ENCODE measurements at places on chromosomes 2 and 18.

DNA sequence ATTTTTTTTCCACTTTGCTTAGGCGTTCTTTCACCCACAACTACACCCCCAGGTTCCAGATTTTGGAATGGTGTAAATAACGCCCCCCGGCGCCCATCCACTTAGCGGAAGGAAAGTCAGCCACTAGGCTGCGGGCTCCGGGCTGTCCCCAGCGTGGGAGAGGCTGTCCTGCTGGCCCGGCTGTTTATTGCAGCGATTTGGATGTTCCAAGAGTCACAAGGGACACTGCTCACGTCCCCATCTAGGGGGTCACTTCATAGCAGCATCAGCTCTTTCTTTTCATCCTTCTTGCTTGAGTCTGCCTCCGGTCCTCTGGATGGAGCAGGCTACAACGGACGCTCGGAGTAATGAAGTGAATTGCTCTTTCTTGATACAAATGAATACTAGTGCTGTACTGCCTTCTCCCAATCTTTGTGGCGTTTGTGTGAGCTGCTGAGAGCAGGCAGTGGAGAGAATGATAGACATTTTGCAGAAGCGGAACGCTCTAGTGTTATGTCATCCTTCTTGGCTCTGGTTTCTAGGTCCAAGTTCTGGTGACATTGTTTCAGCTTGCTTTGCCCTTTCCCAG is 50.7 kb upstream of the PAIP2B start:
- DNase-seq, result no peak

- no peak for DNase-seq
Measured at GRCh38 chr18:35713545-35713944, 132.0 kb downstream of the GALNT1 start.

DNA sequence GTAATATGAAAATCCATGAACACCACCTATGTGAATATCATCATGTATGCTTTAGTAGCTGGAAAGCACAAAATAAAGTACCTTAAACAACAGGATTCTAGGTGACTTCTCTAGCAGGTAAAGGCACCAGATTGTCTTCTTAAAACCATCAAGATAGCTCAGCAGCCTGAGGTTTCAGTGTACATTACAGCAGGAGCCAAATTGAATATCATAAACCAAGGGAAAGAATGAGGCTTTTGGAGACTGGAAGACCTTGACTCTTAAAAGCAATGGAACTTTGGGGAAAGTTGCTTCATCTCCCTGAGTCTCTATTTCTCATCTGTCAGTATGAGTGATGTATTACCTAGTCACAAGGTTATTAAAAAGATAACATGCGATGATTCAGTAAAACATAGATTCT is 429.7 kb upstream of the SPHKAP start:
- DNase-seq, result no peak

DNA sequence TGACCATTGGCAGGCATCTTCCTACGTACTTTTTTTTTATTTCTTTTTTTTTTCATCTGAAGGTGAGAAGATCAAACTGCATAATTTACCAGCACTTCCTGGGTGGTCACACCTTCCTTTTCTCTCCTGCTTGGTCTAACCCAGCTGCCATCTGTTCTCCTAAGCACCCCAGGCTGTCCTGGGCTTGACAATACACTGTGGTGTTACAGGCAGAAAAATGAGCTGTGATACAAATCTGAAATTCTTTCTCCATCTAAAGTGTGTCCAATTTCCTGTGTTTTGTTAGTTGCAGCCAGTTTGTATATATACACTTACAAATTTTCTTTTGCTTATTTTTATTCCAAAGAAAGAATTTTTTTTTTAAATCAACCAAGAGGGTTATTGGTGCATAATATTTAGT is 786.0 kb upstream of the ZEB2 start:
- no peak for DNase-seq

DNA sequence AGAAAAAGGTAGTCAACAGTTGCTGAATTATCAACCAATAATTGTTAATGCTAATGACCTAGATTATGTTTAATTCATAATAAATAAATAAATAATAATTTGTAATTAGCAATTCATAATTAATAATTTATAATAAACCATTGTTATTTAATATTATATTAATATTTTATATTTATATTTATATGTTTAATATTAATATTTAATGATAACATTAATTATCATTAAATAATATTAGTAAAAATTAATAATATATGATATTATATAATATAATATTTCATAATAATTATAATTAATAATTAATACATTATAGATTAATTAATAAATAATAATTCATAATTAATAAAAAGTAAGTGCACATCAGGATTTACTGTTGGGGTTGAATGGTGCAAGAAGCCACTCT is 389.4 kb upstream of the RGPD4 start:
- DNase-seq, result no peak

DNA sequence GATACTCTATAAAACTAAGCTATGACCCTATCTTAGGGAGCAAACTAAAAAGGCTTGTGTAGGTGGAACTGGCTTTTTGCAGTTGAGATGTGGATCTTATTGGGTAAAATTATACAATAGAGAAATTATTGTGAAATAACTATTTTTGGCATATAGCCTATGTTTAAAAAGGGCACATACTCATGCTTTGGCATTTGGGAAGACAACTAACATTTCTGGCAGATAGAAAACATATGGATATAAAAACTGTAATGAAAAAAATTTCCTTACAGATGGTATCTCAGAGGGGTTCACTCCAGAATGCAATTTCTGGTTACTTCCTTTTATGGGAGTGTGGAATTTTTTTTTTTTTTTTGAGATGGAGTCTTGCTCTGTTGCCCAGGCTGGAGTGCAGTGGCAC is 120.1 kb upstream of the CCDC195 start:
- no peak for DNase-seq

GRCh38 chr2:178477443-178478129 is 814 bp downstream of the FKBP7 start:
- DNase-seq, result no peak

- no peak for DNase-seq
Measured at GRCh38 chr18:63199743-63200241, 119.8 kb downstream of the BCL2 start.

DNA sequence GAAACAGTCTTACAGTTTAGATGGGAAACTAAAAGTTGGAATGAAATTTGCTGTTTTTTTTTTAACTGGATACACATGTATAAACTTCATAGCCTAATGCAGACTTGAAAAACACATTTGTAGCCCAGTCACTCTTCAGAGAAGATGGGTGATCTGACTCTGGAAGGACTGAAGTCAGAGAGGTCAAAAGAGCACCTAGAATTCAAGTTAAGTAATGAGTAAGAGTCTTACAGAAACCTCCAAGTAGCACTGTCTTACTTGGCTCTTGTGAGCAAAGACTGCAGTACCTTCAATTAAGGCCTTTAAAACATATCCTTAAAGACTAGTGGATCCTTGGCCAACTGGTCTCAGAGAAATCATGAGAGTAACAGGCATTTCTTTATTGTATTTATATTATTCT is 41.9 kb downstream of the TRAPPC8 start:
- DNase-seq, result no peak
